ENCODE measurements at places on chromosomes 3 and 15.

DNA sequence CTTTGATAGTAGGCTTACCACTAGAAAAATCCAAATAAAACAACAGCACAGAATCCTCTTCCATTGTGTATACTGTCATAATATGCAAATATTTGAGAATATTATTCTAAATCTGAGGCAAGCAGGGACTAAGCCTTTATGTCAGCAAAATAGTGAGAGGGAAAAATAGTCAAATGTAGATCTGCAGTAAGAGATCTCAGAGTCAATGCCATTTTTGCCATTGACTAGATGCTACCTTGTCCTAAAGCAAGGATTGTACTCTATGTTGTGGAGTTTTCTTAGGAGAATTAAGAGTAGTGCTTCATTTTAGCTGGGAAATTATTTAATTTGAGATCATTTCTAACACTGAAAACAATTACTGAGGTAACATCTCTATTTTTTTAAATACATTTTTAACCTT is 50.2 kb downstream of the IQCH start:
- no peak for DNase-seq

DNA sequence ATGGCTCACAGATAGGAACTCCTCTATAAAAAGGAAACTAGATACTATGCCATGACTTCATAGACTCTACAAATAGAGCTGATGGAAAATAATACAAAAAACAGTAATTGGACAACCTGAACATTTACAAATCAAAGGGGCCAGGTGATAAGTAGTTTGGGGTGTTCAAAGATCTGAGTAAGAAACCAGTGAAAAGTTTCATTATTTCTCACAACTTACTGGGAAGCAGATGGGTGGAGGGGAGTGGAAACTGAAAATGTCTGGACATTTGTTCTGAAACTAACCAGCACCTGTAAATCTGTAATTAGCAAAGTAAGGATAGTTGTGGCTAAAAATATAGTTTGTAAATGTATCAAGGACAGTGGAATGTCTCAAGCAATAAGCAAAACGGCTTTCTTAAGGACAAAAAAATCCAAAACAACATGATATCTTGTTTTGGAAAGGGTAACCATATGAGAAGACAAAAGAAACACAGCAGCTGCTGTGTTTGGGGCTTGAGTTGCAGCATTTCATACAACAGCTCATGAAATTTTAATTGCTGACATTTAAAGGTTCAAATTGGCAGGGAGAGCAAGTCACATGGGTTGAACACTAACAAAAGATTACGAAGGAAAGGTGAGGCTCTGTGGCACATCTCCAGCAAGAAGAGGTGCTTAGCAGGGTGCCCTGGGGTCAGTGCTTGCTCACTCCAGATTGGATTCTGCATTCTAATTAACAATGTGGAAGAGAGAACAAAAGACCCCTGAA is 26.8 kb upstream of the THBS1 start:
- no peak for DNase-seq

- DNase-seq = peak; percentile 82
These were observed 20.7 kb downstream of the PPP1R2 start for GRCh38 chr3:195522254-195523023.

DNA sequence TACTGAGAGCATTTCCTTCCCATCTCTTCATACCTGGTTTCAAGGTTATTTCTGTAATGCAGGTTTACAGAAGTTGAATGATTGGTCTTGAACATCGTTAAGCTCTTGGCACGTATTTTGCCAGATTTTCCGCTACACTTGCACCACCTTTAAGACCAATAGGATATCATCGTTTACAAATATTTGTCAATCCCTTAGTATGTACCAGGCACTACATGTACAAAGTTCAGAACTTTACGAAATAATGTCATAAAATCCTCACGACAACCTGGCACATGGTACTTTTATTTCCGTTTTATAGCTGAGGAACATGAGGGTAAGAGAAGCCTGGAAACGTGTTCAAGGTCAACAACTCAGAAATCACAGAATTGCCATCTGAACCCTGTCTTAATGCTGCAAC is 6.3 kb downstream of the LRRK1 start:
- no peak for DNase-seq

GRCh38 chr3:127141921-127142730 is 50.8 kb upstream of the PRR23E start:
- DNase-seq = no peak

DNA sequence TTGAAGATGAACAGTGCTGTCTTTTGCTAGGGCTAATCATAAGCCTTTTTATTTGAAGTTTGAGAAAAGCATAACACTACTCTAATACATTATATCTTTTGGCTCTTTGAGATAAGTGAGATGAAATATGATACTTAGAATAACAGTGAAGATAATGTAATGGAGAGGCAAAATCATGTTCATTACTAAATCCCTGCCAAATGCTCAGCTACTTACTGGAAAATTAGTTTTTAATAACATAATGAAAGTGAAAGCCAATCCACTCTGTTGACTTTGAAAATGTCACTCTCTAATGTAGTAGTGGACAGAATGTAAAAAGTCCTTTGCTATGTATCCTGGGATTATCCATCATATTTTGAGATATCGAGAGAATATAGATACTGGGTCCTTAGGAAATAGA is 35.9 kb upstream of the MYH15 start:
- DNase-seq = no peak

DNA sequence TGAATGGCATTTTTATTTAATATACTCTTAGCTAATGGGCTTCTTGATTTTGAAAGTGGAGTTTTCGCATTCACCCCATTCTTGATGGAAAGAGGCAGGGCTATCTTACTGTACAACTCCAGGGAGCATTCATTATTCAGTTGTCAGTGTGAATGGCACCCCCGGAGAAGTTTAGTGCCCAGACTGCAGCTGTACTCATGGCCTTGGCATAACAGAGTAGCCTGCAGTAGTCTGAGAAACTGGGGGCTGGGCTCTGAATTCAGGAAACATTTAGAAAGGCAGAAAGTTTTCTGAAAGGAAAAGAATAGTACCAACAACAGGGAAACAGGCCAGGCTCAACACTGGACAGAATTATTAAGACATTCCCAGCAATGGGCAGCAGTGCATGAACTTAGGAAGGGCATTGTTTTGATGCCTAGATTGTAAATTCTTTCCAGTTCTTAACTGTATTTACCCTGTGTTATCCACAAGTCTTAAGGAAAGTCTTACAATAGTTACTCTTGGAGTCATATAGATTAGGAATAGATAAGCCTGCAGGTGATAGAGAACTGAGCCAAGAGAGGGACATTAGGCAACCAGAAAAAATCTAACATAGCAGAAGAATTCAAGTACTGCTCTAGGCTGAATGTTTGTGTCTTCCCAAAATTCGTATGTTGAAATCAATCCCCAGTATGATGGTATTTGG is 44.4 kb downstream of the TIPARP start:
- no peak for DNase-seq

DNA sequence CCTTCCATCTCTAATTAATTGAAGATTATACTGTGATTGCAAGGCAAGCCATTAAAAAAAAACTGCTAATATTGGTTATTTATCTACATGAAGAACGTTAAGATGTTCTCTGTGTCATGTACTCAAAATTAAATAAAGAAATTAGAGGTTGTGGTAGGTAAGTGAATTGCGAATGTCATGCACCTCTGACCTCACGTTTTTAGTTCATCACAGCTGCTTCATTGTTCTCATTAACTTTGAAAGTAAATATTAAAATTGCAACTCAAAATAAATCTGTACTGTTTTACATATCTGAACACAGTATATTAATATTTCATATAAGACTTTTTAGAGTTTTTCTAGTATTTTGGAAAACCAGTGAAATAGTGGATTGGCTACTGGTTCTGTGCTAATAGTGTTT is 94.0 kb downstream of the KLHL25 start:
- DNase-seq = no peak

DNA sequence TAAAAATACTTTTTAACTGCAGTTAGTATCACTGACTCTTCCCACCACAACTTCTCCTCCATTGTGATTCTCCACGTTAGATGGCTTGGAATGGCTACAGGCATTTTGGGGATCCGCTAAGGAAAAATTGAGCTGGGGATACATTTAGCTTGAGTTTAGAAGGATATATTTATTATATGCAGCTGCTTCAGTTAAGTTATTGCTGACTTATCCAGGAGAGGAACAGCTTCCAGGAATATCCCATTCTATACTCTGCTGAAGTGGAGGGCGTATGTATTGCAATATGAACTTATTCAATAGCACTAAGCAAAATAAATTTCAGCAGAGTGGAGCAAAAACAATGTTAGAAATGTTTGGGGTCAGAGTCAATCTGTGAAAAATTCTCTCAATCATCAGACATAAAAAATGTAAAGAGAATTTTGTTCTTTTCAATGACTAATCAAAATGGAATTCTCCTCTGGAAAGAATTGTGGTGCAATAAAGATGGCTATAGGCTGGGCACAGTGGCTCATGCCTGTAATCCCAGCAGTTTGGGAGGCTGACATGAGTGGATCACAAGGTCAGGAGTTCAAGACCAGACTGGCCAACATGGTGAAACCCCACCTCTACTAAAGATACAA is 84.7 kb downstream of the NCEH1 start:
- DNase-seq = no peak

DNA sequence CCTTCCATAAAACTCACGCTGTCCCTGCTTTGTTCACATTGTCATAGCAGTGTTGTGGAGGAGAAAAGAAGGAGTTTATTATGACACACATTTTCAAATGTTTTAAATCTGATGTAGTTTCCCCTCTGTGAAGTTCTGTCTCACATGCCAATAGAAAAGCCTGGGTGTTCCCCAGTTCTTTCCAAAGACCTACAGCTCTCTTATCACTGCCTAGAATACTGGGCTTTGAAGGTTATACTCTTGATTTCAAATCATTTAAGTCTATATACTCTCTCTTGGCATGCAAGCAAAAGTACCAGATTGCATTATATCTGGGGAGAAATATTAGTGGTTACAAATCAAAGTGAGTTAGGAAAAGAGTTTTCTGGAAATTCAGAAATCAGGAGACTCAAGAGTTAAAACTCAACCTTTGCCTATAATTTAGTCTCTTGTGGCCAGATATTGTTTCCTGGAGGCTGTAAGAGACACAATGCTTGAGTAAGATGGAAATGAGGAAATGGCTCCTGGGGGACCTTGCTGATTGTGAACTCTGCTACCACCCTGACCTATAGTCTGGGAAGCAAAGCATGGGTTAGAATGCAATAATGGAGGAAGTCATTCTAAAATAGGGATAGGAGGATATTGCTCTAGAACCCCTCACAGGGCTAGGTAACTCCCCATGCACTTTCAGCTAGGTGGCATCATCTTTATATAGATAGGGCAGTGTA is 182.8 kb downstream of the KCNAB1 start:
- DNase-seq = no peak

- DNase-seq = peak; percentile 65
These were observed 55.4 kb downstream of the ABHD2 start for GRCh38 chr15:89143503-89144162.
